ENCODE measurements at places on chromosomes 12 and 14.

DNA sequence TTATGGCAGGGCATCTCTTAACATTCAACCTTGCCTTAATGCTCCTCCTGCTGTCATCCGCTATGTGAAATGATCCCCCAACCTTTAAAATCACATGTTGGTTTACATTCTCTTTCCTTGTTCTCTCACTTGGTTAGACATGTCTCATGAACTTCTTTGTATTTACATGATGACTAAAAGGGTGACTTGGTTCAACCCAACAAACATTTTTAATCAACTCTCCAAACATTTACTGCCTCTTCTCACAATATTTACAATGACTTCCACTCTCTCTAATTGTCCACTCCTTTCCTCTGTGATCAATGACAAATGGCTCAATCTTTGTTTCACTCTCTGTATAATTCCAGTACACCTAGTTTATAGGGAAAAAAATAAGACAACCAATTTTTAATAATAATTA lies 506.1 kb downstream of the NELL2 start:
- DNase-seq: no peak

DNA sequence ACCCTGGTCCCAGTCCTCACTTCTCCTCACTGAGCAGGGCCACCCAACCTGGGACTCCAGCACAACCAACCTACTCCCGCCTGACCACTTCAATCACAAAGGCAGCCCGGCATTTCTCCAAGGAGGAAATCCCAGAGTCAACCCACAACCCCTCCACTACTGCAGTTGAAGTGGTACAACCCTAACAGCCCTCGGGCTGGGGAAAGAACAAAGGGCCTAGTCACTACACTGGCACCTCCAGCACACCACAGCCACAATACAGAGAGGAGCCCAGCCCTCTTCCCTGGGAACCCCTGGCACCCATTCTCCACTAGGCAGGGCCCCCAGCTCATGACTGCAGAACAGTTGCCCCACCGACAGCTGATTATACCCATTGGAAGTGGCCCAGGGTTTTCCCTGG lies 13.7 kb upstream of the OR5AU1 start:
- DNase-seq: no peak

- DNase-seq: no peak
Measured at GRCh38 chr14:68349900-68350629, 442.8 kb downstream of the ZFP36L1 start.

- no peak for DNase-seq
Measured at GRCh38 chr12:3084742-3085141, 7.6 kb downstream of the TSPAN9 start.

- no peak for DNase-seq
Measured at GRCh38 chr12:93448796-93449195, 7.0 kb upstream of the UBE2N start.

GRCh38 chr12:113064395-113065125 lies 8.0 kb downstream of the DTX1 start:
- DNase-seq: no peak

DNA sequence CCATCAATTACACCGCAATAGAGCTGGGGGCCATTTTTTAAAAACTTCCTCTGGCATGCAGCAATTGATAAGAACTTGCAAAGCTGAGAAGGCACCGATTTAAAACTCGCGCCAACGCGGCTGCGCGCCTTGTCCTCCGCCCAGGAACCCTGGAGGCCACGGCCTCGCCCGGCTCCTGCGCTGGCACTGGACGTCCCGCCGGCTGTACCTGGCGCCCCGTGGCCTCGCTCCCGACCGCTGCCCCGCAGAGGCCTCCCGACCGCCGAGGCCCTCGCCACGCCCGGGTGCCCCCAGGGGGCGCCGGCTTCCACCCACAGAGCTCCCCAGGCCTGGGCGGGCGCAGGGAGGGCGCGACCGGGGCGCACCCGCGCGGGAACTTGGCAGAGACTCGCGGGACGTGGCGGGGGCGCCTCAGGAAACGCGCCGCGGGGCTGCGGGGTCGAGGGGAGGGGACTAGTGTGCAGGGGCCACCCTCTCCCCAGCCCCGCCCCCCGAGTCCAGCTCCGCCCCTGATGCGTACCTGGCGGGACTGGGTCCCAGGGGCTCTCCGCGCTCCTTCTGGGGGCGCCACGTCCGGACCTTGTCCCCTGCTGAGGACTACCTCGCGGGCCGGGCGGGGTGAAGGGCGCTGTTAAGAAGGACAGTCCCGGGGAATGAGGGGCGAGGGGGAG lies 65.7 kb downstream of the TNFAIP2 start:
- no peak for DNase-seq

GRCh38 chr14:91337699-91338335 lies 79.8 kb downstream of the CCDC88C start:
- no peak for DNase-seq

GRCh38 chr12:131990066-131990979 lies 40.6 kb downstream of the EP400 start:
- DNase-seq: no peak

- no peak for DNase-seq
Measured at GRCh38 chr14:86613786-86614185, 1083.8 kb downstream of the FLRT2 start.

- DNase-seq: no peak
Measured at GRCh38 chr14:62117751-62118105, 355.5 kb downstream of the SNAPC1 start.

- DNase-seq: no peak
Measured at GRCh38 chr14:102424520-102424919, 61.8 kb downstream of the TECPR2 start.

- no peak for DNase-seq
Measured at GRCh38 chr14:104970231-104971068, 7.7 kb downstream of the AHNAK2 start.

DNA sequence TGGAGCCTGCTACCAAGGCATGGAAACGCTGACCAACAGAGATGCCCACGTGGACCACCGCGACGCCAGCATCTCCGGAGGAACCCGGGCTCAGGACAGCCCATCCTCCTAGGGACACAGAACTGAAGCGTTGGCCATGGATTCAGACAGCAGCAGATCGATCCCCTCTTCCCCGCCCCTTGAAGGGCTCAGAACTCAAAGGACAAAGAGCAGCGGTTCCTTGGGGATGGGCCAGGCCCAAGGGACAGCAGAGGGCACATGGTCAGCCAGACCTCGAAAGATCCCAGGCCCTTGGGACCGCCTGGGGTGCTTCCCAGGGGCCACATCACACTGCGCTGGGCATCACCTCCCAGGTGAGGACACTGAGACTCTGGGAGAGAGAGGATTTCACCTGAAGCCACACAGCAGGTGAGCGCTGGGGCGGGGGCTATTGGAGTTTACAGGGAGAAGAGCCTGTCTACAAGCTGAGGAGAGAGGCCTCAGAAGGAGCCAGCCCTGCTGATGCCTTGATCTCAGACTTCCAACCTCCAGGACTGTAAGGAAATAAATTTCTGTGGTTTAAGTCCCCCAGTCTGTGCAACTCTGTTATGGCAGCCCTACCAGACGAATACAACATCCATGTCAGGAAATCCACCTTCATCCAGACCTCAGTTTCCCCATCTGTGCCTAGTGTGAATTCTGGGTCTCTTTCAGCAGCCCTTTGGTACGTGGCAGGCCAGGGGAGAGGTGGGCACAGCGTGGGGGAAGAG lies 49.4 kb downstream of the CCNK start:
- no peak for DNase-seq

DNA sequence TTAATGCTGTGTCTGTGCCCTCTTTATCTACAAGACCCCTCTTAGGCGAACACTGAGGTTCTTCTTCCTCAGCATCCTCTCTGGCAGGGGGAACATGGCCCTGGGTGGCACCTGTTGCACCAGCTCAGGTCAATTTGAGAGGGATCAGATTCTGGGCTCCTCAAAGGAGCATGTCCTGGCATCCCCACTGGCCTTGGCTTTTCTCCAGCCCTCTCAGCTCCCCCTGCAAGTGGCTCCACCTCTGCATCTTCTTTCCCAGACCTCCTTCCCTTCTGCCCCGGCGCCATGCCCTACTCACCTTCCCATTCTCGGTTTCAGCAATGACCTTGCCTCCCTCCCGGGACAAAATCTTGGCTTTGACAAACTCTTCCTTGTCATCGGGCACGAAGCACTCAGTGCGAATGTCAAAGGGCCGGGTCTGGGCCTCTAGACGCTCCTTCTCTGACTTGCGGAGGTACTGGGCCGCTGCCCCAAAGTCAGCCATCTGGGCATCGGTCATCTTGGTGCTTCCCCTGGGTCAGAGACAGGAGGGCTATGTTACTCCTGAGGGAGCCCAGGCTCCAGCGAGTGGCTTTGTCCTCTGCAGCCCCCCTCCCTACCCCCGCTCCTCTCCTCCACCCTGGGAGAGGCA lies 1.2 kb downstream of the MYH6 start:
- DNase-seq: no peak

- no peak for DNase-seq
Measured at GRCh38 chr12:98332642-98333041, 182.7 kb upstream of the TMPO start.

GRCh38 chr14:56808110-56808382 lies 2.2 kb downstream of the OTX2 start:
- DNase-seq: no peak

GRCh38 chr14:61517911-61518384 lies 177.4 kb upstream of the HIF1A start:
- DNase-seq: no peak

DNA sequence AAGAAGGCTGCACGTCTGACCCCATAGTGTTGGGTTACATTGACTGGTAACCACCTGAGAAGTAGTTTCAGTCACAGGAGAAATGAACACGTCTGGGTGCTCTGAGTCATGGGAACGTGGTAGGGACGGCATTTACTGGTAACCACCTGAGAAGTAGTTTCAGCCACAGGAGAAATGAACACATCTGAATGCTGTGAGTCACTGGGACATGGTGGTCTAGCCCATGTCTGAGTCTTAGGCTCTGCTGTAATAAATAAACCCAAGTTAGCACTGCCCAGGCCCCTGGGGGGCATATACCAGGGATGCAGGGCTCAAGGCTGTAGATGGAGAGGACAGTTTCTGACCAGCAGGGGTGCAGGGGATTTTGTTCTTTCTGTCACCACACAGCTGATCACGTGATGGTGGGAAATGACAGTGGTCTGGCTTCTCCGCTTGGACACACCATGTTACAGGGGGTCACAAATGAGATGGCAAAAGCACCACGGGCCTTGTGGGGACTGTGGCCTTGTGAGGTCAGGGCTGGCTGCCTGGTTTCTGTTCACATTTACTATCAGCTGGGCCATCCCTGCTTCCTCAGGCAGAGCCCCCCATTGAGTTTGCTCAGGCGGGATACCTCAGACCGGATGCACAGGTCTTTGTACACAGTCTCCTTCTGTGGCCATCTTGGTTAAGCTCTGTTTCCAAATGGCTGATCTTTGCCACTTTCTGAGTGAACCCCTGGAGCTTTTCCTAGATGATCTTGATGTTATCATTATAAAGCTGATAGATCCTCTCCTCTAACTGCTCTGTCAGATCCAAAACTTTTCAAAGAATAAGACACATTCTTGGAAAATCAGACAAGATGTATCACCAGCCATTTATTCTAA lies 9.8 kb upstream of the C12orf42 start:
- no peak for DNase-seq

GRCh38 chr12:83210933-83211332 lies 524.2 kb downstream of the TMTC2 start:
- no peak for DNase-seq

GRCh38 chr12:54358191-54358944 lies 5.9 kb downstream of the GPR84 start:
- DNase-seq: peak; percentile 43

GRCh38 chr14:77707355-77707723 lies 484 bp downstream of the ALKBH1 start:
- no peak for DNase-seq

DNA sequence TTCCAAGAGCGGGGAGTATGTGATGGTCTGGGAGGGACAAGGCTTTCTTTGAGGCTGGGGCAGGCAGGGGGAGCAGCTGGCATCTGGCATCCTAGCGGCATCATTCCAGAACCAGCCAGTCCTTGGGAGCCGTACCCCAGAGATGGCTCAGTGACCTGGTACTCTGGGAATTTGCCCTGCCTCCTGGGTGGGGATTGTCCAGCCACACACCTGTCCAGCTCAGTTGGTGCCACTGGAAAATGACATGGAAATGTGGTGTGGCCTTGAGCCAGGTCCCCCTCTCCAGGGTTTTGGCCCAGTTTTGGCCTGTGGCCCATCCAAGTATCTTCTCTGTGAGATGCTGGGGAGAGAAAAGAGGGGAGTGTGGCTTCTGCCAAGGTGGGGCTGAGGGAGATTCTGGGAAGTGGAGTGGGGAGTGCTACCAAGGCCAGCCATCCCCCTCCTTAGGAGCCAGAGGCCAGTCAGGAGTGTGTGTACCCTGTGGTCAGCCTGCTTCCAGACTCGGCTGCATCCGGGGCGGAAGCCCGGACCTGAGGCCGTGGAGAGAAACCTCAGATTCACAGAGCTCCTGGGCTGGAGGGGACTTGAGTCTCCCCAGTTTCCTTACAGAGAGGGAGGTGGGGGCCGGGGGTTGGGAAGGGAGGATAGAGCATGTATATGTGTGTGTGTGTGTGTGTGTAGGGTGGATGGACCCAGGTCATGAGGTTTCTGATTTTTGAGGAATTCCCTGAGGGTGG lies 14.7 kb upstream of the KRT80 start:
- DNase-seq: no peak

DNA sequence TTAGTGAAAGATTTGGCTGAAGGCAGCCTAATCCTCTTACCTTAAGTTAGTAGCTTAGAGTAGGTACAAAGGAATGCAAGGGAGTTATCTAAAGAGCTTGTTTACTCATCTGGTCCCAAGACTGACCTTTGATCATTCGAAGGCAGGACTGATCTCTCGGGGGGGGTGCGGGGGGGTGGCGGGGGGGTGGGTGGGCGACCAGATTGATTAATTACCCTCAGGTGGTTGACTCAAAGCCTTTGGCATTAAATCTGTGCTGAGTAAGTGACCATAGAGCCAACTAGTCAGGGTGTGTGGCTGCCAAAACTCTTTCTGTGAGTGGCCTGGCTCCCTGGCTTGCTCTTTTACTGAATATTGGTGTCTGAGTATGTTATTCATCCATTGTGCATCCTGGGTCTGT lies 731.9 kb upstream of the FBXO33 start:
- no peak for DNase-seq

DNA sequence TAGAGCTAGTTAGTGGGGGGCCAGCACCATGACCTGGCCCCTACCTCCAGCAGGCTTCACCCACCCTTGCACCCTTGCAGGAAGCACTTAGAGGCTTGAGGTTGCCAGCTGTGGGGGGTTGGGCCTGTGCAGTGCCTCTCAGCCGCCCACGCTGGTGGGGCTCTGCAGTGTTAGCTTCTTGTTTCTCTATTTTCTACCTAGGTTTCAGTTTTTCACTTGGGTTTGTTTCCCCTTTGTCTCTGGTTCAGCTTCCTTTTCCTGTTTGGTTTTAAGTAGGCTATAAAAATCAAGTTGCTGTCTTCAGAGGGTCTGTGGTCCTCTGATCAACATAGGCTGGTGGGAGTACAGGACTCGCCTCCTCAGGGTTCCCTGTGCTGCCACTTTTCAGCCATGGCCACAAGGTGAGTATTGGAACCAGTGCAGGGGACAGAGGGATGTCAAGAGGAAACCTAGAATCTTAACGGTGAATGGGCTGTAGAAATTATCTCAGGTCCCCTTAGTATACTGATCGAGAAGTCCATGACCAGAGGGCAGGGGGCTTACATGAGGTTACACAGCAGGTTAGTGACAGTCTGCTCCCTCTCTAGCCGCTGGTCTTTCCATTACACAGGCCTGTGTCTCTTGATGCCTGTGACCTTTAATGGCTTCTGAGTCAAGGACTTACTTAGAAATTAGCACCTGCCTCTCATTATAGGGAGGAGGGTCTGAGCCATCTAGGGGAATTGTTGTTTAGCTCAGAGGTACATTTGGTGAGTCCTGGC lies at the start of gene EVL:
Gene EVL (plus strand): TSS at position 312 of the 761 bp plus-strand sequence. CDS start 79 bp downstream, at position 391.
- DNase-seq: no peak

GRCh38 chr14:68677476-68677875 lies 115.4 kb downstream of the ZFP36L1 start:
- DNase-seq: no peak

GRCh38 chr14:81990312-81990761 lies 456.7 kb upstream of the SEL1L start:
- no peak for DNase-seq

GRCh38 chr12:108069651-108070165 lies 59.4 kb upstream of the WSCD2 start:
- no peak for DNase-seq
